ENCODE measurements at places on chromosomes 7 and 10.

- DNase-seq: no peak
Measured at GRCh38 chr10:938941-939678, 7.6 kb upstream of the LARP4B start.

DNA sequence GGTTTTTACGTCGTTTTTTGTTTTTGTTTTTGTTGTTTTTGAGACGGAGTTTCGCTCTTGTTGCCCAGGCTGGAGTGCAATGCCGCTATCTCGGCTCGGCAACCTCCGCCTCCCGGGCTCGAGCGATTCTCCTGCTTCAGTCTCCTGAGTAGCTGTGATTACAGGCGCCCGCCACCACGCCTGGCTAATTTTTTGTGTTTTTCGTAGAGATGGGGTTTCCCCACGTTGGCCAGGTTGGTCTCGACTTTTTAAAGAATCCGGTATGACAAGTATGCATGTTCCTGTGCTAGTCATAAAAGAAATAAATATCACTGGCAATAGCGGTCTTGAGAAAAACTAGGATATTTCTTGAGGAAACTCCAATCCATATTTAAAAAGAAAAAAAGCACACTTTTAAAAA lies 2.7 kb upstream of the ARL4A start:
- DNase-seq: no peak

- DNase-seq: no peak
Measured at GRCh38 chr7:29284696-29285443, 90.3 kb downstream of the CHN2 start.

DNA sequence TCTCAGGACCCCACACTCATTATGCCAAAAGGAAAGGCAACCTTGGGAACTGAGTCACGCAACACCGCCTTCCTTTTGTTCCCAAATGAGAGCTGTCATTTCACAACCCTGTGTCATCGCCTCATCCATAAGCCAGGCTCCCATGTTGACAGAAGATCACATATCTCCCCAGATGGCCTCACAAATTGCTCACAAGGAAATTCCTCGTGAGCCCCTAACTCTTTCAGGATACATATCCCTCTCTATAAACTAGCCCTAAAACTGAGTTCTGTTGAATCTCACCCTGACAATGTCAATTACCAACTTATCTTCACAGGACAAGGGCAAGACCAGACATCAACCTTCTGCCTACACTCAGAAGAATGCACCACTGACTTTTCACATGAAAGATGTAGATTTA lies 22.6 kb downstream of the CCDC3 start:
- no peak for DNase-seq

GRCh38 chr7:108479118-108479517 lies 22.9 kb upstream of the NRCAM start:
- no peak for DNase-seq

GRCh38 chr7:94350734-94351133 lies 44.0 kb upstream of the COL1A2 start:
- DNase-seq: no peak

GRCh38 chr10:29240986-29241660 lies 47.7 kb upstream of the LYZL1 start:
- no peak for DNase-seq

DNA sequence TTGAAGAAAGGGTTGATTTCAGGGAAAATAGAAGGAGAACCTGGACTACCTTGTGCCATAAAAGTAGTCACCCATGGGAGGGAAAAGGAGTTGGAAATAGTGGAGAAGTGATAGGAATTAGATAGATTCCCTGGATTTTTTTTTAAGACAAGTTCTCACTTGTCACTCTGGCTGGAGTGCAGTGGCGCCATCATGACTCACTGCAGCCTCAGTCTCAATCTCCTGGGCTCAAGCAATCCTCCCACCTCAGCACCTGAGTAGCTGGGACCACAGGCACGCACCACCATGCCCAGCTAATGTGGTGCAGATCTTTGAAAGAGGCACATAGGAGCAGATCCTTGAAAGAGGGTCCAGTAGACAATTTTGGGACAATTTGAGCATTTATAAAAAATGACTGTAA lies 9.5 kb upstream of the BLNK start:
- DNase-seq: no peak

GRCh38 chr7:27961255-27961654 lies 219.3 kb downstream of the JAZF1 start:
- no peak for DNase-seq

DNA sequence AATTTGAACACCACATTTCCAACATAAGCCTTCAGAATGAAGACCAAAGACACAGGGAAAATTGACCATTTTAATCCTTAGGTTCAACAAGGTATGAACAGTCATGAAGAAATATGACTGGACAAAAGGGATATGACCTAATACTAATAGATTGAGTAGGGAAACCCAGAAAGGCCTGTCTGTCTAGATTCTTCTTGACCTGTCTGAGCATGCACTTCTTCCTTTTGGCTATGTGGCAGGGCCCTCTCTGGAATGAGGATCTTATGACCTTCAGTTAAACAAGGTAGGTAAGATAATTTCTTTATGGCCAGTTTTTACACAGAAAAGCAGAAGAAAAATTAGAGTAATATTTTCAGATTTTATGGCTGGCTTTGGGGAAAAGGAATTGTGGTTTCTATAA lies 3.0 kb upstream of the PHYHIPL start:
- no peak for DNase-seq

DNA sequence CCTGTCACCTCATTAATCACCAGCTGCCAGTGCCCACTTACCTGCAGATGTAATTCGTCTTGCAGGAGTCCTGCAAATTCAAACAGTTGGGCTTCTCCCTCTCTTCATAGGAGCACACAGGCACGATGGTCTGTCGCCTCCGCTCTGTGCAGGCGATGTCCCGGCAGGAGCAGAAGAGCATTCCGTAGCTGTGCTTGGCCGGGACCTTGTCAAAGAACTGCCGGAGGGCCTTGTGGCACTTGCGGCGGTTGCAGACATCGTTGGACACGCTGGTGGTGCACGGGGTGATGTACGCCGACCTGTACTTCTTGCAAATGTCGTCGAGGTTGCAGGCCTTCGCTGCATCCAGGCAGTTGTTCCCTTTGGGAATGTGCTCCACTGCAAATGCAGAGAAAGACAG lies 147.8 kb downstream of the GFRA1 start:
- DNase-seq: no peak

DNA sequence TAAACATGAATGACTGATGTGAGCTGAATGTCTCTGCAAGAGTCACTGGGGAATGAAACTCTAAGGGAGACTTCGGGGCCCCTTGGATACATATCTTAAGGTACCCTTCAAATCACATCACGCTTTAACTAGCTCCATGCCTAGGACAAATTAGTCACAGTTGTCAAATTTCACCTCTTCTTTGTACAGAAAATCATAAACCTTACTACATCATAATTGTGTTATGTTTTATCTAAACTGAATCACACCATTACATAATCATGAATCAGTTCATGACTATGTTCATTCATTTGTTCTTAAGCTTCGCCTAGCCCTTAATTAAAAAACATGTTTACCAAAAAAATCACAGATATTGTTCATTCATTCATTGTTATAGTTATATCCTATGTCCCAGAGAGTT lies 2.1 kb upstream of the SLC13A1 start:
- no peak for DNase-seq

DNA sequence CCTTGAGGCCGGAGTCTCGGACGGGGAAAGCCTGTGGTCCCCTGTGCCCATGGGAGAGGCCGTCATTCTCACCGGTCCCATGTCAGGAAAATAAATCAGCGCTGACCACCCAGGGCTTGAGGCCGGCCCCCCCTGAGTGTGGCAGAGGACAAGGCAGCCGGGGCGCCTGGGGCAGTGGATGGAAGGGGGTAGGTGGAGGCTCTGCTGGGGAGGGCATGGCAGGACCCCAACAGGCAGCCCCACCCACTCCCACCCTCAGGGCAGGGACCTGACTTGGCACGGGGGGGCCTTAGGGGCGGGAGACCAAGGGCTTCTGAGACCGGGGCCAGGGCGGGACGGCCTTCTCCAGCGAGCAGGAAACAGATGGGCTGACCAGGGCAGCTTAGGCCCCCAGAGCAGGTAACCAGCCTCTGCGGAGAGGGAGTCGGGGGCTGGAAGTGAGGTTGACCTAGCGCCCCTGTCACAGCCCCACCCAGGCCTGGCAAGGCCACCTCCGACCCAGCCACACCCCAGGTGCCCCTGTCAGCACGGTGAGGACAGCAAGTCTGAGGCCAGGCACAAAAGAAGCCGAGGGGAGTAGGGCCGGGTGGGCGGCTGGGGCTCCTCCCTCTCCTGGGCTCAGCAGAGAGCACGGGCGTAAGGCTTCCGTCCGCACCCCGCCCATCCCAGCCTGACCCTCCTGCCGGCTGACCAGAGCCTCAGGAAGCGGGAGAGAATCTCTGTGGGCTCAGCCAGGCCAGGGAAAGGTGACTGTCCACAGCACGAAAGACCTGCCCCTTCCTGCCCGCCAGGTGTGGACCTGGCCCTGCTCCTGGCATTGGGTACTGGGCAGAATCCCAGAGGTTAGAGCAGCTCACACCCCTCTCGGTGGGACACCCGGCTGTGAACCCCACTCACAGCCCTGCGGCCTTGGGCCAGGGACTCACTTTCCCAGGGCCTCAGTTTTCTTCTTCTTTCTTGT lies 87.4 kb downstream of the FOXL3 start:
- no peak for DNase-seq

DNA sequence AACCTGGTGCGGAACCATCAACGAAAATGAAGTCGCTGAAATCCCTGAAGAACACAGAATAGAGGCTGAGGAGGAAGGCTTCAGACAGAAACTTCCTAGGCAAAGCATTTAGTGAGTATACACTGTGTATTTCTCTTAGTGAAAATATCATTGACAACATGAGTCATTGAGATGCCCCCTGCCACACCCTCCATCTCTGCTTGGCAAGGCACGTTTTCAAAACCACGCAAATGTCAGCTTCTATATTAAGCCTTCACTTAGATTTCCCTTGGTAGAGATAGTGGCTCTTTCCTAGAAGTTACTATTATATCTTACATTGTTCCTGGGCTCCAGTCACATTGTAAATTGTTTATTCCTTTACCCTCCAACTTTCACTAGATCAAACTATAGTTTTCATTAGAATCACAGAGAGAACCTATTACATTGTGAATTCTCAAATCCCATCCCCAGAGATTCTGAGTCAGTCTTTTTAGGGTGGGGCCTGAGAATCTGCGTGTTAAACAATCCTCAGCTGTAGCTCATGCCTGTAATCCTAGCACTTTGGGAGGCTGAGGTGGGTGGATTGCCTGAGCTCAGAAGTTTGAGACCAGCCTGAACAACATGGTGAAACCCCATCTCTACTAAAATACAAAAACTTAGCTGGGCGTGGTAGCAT lies 4.6 kb upstream of the SKAP2 start:
- no peak for DNase-seq

DNA sequence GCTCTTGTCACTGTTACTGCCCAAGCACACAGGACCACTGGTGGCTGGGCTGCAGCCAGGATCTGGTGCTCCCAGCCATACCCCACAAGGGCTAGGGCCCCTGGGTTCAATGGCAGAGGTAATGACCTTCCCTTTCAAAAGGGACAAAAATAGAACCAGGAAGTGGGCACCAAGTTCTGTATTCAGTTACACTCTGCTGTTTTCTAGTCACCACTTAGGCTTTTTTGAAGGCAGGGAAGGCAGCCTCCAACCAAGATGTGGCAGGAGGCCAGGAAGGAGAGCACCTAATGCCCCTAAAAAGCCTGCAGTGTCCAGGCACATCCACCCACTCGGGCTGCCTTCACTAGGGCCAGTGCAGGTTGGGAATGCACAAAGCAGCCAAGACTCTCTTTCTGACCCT lies 47.8 kb downstream of the NOD1 start:
- DNase-seq: no peak

Data from activated T-cell treated with anti-CD3 and anti-CD28 coated beads for 1 hour (primary cell).